A673 (cell line): ENCODE measurements at places on chromosomes 4 and X. TPM values are rescaled to one million over a fixed set of nuclear protein-coding genes. Genes with fewer than 3 reads are reported as not detected.

G3BP2 gene
- total RNA-seq: 104 and 124 TPM in 2 replicates

RTL5 gene
- 8.4 and 11.5 TPM in 2 replicates for total RNA-seq

MRPS18C gene
- total RNA-seq: 49.4 and 51.4 TPM in 2 replicates

DNA sequence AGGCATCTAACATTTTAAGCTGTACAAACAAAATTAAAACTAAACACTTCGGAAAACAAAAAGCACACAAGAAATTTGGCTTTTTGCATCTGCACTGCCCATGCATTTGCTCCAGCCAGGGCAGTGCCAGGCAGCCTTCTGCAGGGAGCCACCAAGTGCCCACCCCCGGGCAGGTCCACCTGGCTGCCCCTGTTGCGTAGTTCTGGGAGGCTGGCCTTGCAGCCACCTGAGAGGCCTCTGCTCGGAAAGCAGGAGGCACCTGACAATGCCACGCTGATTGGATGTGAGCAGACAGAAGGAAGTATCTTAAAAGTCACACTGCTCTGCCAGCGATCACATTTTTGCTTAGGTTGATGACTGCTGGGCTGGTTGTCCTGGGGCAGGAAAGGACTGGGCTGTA is 3.5 kb downstream of the TMEM271 start:
- peaks cover 9% of the 10 kb centered on the region for H3K4me1 ChIP-seq
- no peak overlapping the region for H3K4me3 ChIP-seq
- H3K27ac ChIP-seq: no peak overlapping the region
- H3K27me3 ChIP-seq: peaks cover 21% of the 10 kb centered on the region
- H3K36me3 ChIP-seq: no peaks in the 10 kb centered on the region

DNA sequence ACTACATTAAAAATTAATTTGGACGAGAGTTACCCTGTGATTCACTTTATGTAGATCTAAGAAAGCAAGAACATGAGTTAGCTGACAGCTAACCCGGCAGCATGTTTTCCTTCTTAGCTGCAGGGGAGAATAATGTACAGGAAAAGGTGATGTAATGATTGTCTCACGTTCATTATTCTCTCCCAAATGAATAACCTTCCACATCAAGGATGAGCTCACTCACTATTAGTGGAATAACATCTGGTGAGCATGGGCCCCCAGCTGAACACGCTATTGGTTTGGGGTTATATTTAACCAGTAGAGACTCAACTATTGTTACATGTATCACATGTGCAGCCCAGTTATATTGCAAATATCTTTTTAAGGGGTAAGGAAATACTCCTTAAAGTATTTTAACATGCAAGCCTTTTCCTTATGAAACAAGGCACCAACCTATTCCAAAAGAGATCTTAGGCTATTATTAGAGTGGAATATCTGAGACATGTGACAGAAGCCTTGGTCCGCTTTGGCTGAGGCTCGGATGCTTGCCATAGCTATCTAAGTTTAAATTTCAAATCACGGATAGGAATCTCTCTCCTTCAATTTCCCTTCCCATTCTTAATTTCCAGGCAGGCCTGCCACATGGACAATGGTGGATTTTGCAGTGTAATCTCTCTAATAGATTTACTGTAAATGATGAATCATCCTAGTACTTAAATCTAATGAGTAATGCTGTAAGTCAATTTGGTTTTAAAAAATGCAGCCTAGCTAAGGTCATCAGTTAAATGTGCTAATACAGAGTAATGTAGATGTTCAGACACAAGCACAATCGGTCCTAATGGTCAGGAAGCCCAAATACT is 99.0 kb upstream of the OTUD4 start:
- DNase-seq: peak; percentile 54
- H3K4me1 ChIP-seq: peaks cover 14% of the 10 kb centered on the region
- no peak overlapping the region for H3K4me3 ChIP-seq
- H3K36me3 ChIP-seq: no peaks in the 10 kb centered on the region
- H3K27me3 ChIP-seq: no peaks in the 10 kb centered on the region

GRCh38 chrX:148928811-148929210 is 428.4 kb downstream of the AFF2 start:
- no peak for DNase-seq
- H3K4me3 ChIP-seq: no peak overlapping the region
- no peaks in the 10 kb centered on the region for H3K4me1 ChIP-seq
- no peaks in the 10 kb centered on the region for H3K27me3 ChIP-seq
- H3K36me3 ChIP-seq: no peaks in the 10 kb centered on the region

DNA sequence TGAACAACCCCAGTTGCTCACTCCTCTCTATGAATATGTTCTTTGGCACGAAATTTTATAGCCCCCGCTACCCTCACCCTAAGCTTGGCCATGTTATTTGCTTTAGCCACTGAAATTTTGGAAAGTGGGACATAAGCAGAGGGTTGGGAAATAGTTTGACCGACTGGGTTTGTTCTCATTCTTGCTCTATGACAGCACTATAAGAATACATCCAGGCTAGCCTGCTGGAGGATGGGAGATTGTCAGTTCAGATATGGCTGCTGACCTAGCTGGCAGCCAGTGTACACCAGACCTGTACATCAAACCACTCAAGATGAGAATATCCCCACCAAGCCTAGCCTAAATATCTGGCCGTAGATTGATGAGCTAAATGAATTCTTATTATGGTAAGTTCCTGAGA is 298.1 kb downstream of the PDGFC start:
- no peak overlapping the region for H3K27ac ChIP-seq
- no peaks in the 10 kb centered on the region for H3K36me3 ChIP-seq
- no peak overlapping the region for H3K4me3 ChIP-seq
- peaks cover 22% of the 10 kb centered on the region for H3K4me1 ChIP-seq
- H3K27me3 ChIP-seq: no peaks in the 10 kb centered on the region
- no peak for DNase-seq

- no peak overlapping the region for H3K4me3 ChIP-seq
- H3K27me3 ChIP-seq: peaks cover 74% of the 10 kb centered on the region
- no peaks in the 10 kb centered on the region for H3K36me3 ChIP-seq
- DNase-seq: no peak
- no peaks in the 10 kb centered on the region for H3K4me1 ChIP-seq
These were observed 37.3 kb downstream of the PSAPL1 start for GRCh38 chr4:7397206-7398103.
